B cell (primary cell): ENCODE measurements at places on chromosomes 4 and X. TPM values are rescaled to one million over a fixed set of nuclear protein-coding genes. Genes with fewer than 3 reads are reported as not detected.

DNA sequence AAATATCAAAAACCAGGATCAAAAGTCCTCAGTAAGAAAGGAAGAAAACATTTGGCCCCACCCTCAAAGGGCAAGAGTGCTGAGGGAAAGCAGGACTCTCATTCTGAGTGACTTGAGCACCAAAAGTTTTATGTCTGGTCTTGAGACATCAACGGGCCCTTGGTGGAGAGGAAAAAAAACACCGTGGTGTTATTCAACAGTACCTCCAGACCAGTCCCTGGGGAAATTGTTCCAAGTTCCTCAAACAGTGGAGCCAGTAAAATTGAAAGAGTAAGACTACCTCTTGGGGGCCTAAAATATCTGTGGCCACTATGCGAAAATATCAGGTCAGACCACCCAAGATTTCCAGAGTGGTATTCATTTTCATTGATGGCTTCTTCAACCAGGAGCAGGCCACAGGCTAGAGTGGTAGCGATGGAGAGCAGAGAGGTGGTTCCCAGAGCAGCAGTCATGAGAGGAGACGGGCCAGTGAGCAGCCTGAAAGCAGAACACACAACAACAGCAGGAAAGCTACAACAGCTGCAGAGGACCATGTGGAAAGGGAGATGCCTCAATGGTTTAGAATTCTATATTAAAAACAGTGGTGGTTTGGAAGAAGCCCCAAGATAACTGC lies 63.7 kb upstream of the RPL34 start:
- no peak overlapping the region for H3K4me3 ChIP-seq
- DNase-seq, result peak; percentile 52
- H3K4me1 ChIP-seq, result peaks cover 12% of the 10 kb centered on the region

NAP1L5 gene
- polyA plus RNA-seq, result 1.5 and 2.9 TPM in 2 replicates

GRCh38 chr4:84971319-84971932 lies 4.9 kb upstream of the WDFY3 start:
- no peaks in the 10 kb centered on the region for H3K27me3 ChIP-seq
- H3K4me1 ChIP-seq, result peaks cover 6% of the 10 kb centered on the region
- no peak overlapping the region for H3K27ac ChIP-seq
- H3K4me3 ChIP-seq, result no peak overlapping the region

PRDM5 gene
- 0.04 TPM in 1 of 2 replicates, not detected in the other for polyA plus RNA-seq

RAPGEF2 gene
- 10.9 and 15.2 TPM in 2 replicates for polyA plus RNA-seq

DNA sequence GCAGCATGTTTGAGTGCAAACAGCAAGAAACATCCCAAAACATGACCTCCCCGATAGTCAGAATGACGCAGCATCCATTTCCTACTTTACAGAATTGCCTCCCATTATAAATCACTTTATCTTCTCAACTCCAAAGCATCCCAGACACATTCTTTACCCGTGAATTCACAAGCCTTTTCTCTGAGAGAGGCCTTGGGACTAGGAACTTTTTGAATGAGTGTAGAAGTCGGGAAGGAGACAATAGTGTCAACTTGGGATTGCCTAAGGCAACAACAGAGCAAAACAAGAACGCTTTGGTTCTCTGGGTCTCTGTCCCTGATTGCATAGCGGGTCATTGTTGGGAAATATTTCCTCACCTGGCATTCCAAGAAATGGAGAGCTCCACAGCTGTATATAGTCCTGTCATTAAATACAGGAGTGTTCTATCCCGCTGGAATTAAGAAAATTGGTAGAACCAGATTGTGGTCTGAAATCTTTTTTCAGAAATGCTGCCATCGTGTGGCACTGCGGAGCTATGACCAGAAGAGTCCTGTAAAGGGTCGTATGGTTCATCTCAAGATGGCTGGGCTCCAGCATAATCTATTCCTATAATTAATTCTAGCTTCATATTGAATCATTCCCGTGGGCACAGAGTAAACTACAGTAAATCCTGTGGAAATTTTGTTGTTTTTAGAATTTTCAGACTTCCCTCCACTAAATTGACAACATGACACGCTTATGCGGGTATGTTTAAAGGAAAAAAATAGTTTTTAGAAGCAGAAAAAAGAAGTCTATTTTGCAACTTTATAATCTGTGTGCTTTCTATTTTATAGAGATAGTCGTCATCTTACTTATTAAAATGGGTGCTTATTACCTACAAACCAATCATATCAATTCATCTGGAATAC lies 2.0 kb upstream of the SPP1 start:
- no peak overlapping the region for H3K27ac ChIP-seq
- H3K4me3 ChIP-seq, result no peak overlapping the region
- DNase-seq, result peak; percentile 41
- no peaks in the 10 kb centered on the region for H3K27me3 ChIP-seq

GRCh38 chr4:110041735-110042134 lies 129.1 kb downstream of the EGF start:
- no peaks in the 10 kb centered on the region for H3K27me3 ChIP-seq
- no peaks in the 10 kb centered on the region for H3K4me1 ChIP-seq
- H3K36me3 ChIP-seq, result no peaks in the 10 kb centered on the region
- DNase-seq, result no peak
- H3K27ac ChIP-seq, result no peak overlapping the region

HSPA4L gene
- not detected in 2 replicates for polyA plus RNA-seq

GRCh38 chr4:107736924-107737448 lies 17.0 kb upstream of the PAPSS1 start:
- peak; percentile 70 for DNase-seq
- H3K27me3 ChIP-seq, result no peaks in the 10 kb centered on the region
- H3K4me3 ChIP-seq, result no peak overlapping the region
- H3K27ac ChIP-seq, result no peak overlapping the region
- H3K36me3 ChIP-seq, result no peaks in the 10 kb centered on the region

PRSS12 gene
- not detected in 2 replicates for polyA plus RNA-seq

- H3K27ac ChIP-seq, result no peak overlapping the region
- no peak overlapping the region for H3K4me3 ChIP-seq
- H3K36me3 ChIP-seq, result no peaks in the 10 kb centered on the region
- H3K4me1 ChIP-seq, result no peaks in the 10 kb centered on the region
- DNase-seq, result no peak
These were observed 117.0 kb upstream of the TEX13C start for GRCh38 chrX:125202591-125203248.

DNA sequence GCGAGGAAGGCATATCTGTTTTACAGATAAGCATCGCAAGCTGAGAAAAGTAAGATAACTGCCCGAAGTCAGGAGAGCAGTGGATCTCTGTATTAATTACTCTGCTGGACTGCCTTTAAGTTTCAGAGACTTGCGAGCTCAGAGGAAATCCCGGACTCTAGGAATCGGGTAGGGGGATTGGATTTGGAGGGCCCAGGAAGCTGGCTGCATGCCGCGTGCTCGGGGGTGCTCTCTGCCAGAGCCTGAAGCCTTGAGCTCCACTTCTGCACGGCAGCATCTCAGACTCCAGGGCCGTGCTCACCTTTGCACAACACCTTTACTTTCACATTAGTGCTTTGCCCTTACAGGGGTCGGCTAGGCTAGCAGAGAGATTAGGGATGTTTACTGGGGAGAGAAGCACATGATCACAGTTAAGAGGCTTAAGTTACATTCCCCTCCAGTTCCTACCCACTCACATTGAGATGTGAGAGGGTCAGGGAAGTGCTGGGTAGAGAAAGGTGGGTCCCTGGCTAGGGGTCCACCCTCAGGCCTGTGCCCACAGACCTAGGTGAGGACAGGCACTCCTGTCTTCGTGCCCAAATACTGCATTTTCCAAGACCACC lies 57.0 kb downstream of the TRIML1 start:
- H3K36me3 ChIP-seq, result no peaks in the 10 kb centered on the region
- H3K4me3 ChIP-seq, result no peak overlapping the region
- DNase-seq, result no peak
- H3K27me3 ChIP-seq, result no peaks in the 10 kb centered on the region
- no peaks in the 10 kb centered on the region for H3K4me1 ChIP-seq
- no peak overlapping the region for H3K27ac ChIP-seq

AWAT2 gene
- polyA plus RNA-seq, result not detected in 2 replicates

- no peak for DNase-seq
- H3K27me3 ChIP-seq, result no peaks in the 10 kb centered on the region
- no peaks in the 10 kb centered on the region for H3K4me1 ChIP-seq
- no peaks in the 10 kb centered on the region for H3K36me3 ChIP-seq
- no peak overlapping the region for H3K4me3 ChIP-seq
These were observed 38.6 kb upstream of the TMEM184C start for GRCh38 chr4:147578593-147578992.

DNA sequence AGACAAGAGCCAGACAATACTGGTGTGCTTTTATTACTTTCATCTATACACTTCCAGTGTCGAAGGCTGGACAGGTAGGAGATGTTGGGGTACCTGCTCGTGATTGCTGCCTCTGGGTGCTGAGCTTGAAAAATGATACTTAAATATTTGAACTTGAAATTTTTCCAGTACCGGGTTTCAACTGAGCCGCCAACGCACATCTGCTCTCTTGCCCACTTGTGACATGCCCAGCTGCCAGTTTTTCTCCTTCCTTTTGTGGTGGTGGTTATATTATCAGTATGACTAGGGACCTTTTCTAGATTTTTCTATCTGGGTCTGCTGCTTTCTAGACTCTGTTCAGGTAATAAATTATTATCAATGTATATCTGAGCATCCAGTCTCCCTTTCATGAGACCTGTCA lies 3.4 kb downstream of the OGT start:
- peaks cover 34% of the 10 kb centered on the region for H3K4me1 ChIP-seq
- H3K4me3 ChIP-seq, result peak overlapping the region; percentile 5
- no peaks in the 10 kb centered on the region for H3K27me3 ChIP-seq
- peak overlapping the region; percentile 29 for H3K27ac ChIP-seq
- DNase-seq, result no peak

HERC5 gene
- 1.9 and 3.2 TPM in 2 replicates for polyA plus RNA-seq

DNA sequence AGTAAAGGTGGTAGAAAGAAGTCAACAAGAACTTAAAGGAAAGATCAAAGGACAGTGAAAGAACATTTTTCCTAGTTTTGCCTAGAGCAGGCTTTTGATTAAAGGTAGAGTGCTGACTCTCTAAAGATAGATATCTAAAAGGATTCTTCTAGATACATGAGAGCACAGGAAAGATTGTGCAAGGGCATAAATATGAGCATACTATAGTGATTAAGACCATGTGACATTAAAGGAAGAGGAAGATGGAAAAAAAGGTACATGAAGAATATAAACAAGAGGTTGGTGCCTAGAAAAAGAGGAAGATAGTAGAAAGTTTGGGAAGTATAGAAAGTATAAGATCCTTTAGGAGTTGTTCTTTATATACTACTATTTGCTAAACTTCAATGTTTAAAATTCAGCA lies 26.1 kb upstream of the TET2 start:
- no peaks in the 10 kb centered on the region for H3K27me3 ChIP-seq
- no peaks in the 10 kb centered on the region for H3K4me1 ChIP-seq
- no peak for DNase-seq

CYBB gene
- polyA plus RNA-seq, result 72.1 and 77.4 TPM in 2 replicates

FGF5 gene
- 0.01 TPM in 1 of 2 replicates, not detected in the other for polyA plus RNA-seq
